Aorta (tissue), 5 donors: ENCODE measurements at places on chromosomes 1 and 21. TPM values are rescaled to one million over a fixed set of nuclear protein-coding genes. Genes with fewer than 3 reads are reported as not detected.

DNA sequence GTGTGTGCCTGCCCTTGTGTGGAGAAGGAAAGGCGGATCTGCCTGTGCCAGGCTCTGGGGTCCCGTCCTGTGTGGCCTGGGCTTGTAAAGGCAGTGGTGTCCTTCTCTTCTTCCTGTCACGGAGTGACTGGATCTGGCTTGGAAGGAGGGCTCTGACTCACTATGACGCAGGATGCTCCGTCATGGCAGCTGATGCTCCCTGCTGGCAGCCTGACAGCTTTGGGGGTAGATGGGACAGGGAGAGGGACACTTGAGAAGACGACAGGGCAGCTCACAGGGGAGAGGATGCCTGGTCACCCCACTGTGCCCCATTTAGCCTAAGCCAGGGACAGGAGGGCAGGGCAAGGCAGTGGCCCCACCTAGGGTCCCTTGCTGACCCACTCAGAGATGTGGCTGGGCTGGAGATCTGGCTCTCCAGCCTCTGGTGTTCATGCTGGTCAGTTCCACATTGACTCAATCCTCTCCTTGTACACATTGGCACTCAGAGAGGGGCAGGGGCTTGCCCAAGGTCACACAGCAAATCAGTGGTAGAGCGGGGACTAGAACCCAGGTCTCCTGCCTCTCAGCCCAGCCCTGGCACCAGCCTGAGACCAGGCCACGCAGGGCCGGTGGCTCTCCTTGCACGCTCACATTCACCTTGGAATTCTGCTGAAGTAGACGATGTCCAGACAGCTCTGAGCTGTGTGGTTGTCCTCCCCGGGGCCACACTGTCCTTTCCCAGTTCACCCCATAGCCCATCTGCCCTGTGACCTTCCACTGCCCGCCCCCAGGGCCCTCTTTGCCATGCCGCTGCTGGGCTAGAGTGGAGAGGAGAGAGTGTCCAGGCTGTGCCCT lies 2.8 kb upstream of the FAM131C start:
- H3K27me3 ChIP-seq = no peaks in the 10 kb centered on the region
- H3K36me3 ChIP-seq = no peaks in the 10 kb centered on the region
- H3K4me3 ChIP-seq = no peak overlapping the region
- no peak for DNase-seq

Gene SOX13
- total RNA-seq = 40.9 TPM

DNA sequence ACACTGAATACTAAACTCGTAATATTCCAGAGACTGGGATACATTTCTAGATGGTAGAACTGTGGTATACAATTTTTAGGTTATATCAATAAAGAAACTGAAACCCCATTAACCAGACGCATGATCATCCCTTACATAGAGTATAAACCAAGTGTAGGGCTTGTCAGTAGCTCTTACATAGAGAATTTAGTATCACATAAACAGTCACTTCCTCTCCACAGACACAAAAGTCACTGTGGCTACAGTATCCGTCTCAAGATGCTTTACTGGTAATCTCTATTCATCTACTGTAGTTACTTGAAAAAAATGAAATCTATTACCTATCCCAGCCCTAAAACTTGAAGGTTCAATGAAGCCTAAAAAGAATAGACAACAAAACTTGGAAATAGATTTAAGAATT lies 252.3 kb upstream of the TMPRSS15 start:
- no peak for DNase-seq
- H3K4me1 ChIP-seq = no peaks in the 10 kb centered on the region
- no peak overlapping the region for H3K4me3 ChIP-seq

DNA sequence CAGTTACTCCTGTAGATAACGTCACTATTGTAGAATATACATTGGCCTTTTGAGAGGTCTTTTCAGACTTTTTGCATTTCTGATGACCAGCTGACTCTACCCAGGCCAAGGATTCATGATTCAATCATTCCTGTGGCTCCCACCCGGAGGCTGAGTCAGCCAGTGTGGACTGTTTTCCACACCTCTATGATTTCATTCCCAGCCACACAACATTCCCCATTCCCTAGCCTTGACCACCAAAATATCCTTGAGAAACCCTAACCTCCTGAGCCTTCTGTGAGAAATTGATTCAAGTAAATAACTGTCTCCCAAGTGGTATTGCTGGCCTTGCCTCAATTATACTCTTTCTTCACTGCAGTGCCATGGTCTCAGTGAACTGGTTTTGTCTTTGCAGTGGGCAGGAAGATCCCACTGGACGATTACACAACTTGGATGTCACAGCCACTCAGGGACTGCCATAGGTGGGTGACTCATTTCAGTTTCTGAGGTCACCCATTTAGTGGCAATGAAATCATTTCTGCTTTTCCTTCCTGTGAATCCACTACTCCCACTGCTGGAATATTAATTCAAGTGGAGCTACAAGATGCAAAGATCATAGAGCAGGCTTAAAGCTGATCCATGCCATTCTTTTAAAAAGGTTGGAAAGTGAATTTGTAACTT lies 518.6 kb upstream of the ZP4 start:
- no peak for DNase-seq
- no peak overlapping the region for H3K27ac ChIP-seq
- H3K27me3 ChIP-seq = no peaks in the 10 kb centered on the region
- H3K4me3 ChIP-seq = no peak overlapping the region
- no peaks in the 10 kb centered on the region for H3K36me3 ChIP-seq

DNA sequence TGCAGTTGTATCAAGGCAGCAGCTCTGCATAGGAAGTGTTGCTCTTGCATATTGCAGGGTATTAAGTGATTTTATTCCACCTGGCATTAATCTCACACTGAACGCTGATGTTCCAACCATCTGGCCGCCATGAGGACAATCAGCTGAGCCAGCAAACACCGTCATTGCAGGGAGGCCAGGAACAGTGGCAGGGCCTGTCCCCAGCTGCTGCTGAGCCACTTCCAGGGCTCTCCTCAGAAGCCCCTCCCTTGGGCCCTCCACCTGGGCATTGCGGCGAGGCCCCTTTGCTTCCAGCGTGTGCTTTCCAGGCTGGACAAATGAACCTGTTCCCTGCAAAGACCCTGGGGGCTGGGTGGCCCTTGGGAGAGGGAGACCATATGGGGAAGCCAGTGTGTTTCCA lies 171.6 kb upstream of the C1orf174 start:
- H3K27me3 ChIP-seq = no peaks in the 10 kb centered on the region
- H3K27ac ChIP-seq = no peak overlapping the region
- DNase-seq = no peak
- H3K4me3 ChIP-seq = no peak overlapping the region
- no peaks in the 10 kb centered on the region for H3K36me3 ChIP-seq

GRCh38 chr1:3545363-3546047 lies 65.8 kb downstream of the MEGF6 start:
- DNase-seq = no peak
- no peak overlapping the region for H3K4me3 ChIP-seq
- no peak overlapping the region for H3K27ac ChIP-seq
- H3K27me3 ChIP-seq = no peaks in the 10 kb centered on the region
- no peaks in the 10 kb centered on the region for H3K36me3 ChIP-seq

DNA sequence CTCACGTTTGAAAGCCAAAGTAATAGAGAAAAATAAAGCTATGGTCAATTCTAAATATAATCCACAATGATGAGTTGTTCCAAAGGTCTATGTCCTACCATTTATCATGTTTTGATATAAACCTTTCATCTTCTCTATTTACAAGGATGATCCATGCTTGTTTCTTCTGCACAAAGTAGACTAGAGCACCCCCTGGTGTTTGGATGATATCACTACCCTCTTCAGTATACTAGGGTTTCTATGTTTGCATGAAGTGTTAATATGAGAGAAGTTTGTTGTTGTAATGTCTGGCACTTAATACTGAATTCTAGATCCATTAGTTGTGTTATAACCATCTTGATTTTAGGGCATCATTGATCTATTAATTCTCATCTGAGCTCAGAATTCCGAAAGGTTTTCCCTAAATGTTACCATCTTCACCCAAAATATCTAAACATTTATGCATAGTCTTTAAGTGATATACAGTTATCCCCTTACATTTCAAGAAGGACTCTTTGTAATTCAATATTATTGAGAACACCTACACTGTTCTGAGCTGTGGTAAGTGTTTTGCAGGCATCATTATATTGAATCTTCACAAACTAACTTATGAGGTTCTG lies 21.1 kb downstream of the CLDN8 start:
- H3K4me1 ChIP-seq = no peaks in the 10 kb centered on the region
- no peak overlapping the region for H3K4me3 ChIP-seq
- no peaks in the 10 kb centered on the region for H3K27me3 ChIP-seq
- DNase-seq = no peak

GRCh38 chr1:34792868-34793727 lies at the start of gene GJA4:
Gene GJA4, plus strand, starts transcription at chr1:34792999. Its CDS starts 1,215 bp downstream, at chr1:34794214.
- peaks cover 3% of the 10 kb centered on the region for H3K4me1 ChIP-seq
- H3K27ac ChIP-seq = peak within 1 kb of the TSS; percentile 75
- no peaks in the 10 kb centered on the region for H3K27me3 ChIP-seq
- H3K4me3 ChIP-seq = peak within 1 kb of the TSS; percentile 66
- DNase-seq = peak; percentile 85

GRCh38 chr21:35932232-35932911 lies 128.0 kb downstream of the SETD4 start:
- H3K27ac ChIP-seq = no peak overlapping the region
- H3K4me3 ChIP-seq = no peak overlapping the region
- H3K27me3 ChIP-seq = no peaks in the 10 kb centered on the region
